CD4-positive, alpha-beta T cell treated with Interleukin-1 beta for 1 hour (primary cell): ENCODE measurements at places on chromosomes 6 and 20.

- DNase-seq: peak; percentile 12
Measured at GRCh38 chr6:28537509-28538140, 11.9 kb downstream of the GPX5 start.

DNA sequence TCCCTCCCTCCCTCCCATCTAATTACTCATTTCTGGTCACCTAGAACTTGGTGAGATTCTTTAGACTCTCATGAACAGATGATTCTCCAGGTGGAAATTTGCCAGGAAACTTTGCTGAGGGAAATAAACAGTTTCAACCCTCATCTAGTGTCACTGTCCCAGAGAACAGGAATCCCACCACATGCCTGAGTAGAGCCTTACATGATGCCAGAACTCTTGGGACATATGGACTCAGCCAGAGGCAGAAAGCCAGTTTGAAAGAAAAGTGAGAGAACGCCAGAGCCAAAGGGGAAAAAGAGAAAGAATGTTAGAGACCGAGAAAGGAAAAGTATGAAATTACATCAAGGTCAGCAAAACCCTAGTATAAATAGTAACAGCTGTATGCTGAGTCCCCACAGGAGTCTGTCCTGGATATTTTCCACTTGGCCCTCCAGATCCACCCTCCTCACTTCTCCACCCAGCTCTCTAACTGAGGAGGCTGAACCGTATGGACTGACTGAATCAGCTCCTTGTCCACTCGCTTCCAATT lies 127.5 kb upstream of the COL21A1 start:
- no peak for DNase-seq

DNA sequence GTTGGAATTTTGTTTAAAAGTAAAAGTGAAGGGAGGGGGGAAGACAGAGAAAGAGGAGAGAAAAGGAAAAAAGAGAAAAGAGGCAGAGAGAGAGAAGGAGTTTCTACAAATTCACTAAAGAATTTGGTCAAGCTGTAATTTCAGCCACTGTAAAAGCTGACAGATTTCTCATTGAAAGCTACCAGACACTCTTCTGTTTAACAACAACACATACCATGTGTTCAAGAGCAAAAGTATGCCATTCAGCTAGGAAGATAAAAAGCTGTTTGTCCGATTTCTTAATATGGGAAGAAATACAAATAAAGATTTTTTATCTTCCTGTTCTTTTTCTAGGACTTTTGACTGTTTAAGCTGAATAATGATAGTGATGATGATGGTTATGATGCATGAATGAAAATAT lies 204.8 kb upstream of the RSPO3 start:
- DNase-seq: no peak

DNA sequence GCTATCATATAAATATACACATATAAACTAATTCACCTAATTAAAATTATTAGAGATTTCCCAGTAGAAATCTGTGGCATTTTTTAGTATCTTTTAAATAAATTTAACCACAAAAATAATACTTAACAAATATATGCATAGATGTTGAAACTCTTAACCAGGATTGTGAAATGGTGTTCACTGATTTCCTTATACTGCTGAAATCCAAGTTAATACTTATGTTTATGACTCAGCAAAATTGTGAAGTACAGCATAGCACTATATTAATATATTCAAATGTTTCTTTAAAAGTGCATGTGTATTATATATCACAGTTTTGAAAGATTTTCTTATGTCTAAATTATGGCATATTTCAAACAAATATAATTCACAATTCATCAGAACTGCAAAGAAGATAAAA lies 328.2 kb upstream of the MANEA start:
- DNase-seq: no peak

GRCh38 chr20:16641511-16642023 lies 68.3 kb upstream of the KIF16B start:
- DNase-seq: no peak
